A172 (cell line): ENCODE measurements at places on chromosomes 6 and 20. TPM values are rescaled to one million over a fixed set of nuclear protein-coding genes. Genes with fewer than 3 reads are reported as not detected.

Gene THEMIS
- 0.05 TPM in 1 of 2 replicates, not detected in the other for total RNA-seq

Gene CPXM1
- total RNA-seq, result not detected in 2 replicates

Gene CARMIL1
- 11.6 and 12.4 TPM in 2 replicates for total RNA-seq

Gene ZNF831
- total RNA-seq, result not detected in 2 replicates

Gene CASP8AP2
- 13.5 and 16.9 TPM in 2 replicates for total RNA-seq

Gene GPLD1
- total RNA-seq, result 0.36 and 0.55 TPM in 2 replicates

Gene PACRG
- total RNA-seq, result not detected in 2 replicates

Gene ZNF184
- 11.8 and 14.2 TPM in 2 replicates for total RNA-seq

Gene HLA-B
- total RNA-seq, result 284 and 365 TPM in 2 replicates

Gene SLX4IP
- total RNA-seq, result 5.7 and 5.9 TPM in 2 replicates

Gene PXDC1
- 38.6 and 50.8 TPM in 2 replicates for total RNA-seq

Gene HSPA1B
- 312 and 358 TPM in 2 replicates for total RNA-seq

Gene MAP7
- 1.0 and 1.1 TPM in 2 replicates for total RNA-seq

Gene GLP1R
- not detected in 2 replicates for total RNA-seq

Gene YIPF3
- total RNA-seq, result 122 and 155 TPM in 2 replicates

Gene KLC4
- 17.0 and 19.0 TPM in 2 replicates for total RNA-seq

Gene VPS16
- total RNA-seq, result 44.1 and 48.1 TPM in 2 replicates

Gene SPEF1
- total RNA-seq, result 0.67 TPM in 1 of 2 replicates, not detected in the other

Gene POPDC3
- total RNA-seq, result 29.4 and 45.7 TPM in 2 replicates

Gene SLC22A2
- total RNA-seq, result 0.69 and 1.2 TPM in 2 replicates

Gene SOBP
- not detected in 2 replicates for total RNA-seq

Gene DEFB124
- total RNA-seq, result not detected in 2 replicates

Gene HDGFL1
- not detected in 2 replicates for total RNA-seq

Gene PLEKHG1
- total RNA-seq, result 0.21 and 0.48 TPM in 2 replicates

Gene UNC93A
- not detected in 2 replicates for total RNA-seq

Gene MUC21
- total RNA-seq, result not detected in 2 replicates

Gene ARMH2
- not detected in 2 replicates for total RNA-seq

Gene TCP11
- not detected in 2 replicates for total RNA-seq

Gene NUS1
- 13.1 TPM in 2 replicates for total RNA-seq

Gene DACT2
- not detected in 2 replicates for total RNA-seq

Gene FOXC1
- 3.5 and 4.6 TPM in 2 replicates for total RNA-seq

Gene OR5V1
- not detected in 2 replicates for total RNA-seq

Gene ZNF76
- 12.8 and 14.1 TPM in 2 replicates for total RNA-seq

Gene C6orf141
- 21.5 and 33.9 TPM in 2 replicates for total RNA-seq

Gene SLC2A10
- total RNA-seq, result 7.3 and 11.8 TPM in 2 replicates

Gene TINAG
- not detected in 2 replicates for total RNA-seq

Gene MYL9
- 9.4 and 9.8 TPM in 2 replicates for total RNA-seq

Gene POU5F1
- total RNA-seq, result not detected in 2 replicates

Gene MLIP
- total RNA-seq, result 0.81 and 1.1 TPM in 2 replicates

Gene ISM1
- not detected in 2 replicates for total RNA-seq

Gene MAPK13
- total RNA-seq, result 0.34 and 0.46 TPM in 2 replicates

Gene NR2E1
- 0.05 TPM in 1 of 2 replicates, not detected in the other for total RNA-seq

Gene HLA-DQB1
- total RNA-seq, result not detected in 2 replicates

Gene OPRM1
- not detected in 2 replicates for total RNA-seq

Gene MCUR1
- total RNA-seq, result 13.9 and 18.7 TPM in 2 replicates

Gene MEP1A
- not detected in 2 replicates for total RNA-seq

Gene PTCHD4
- total RNA-seq, result 0.38 and 1.4 TPM in 2 replicates

Gene LAMA2
- total RNA-seq, result 3.7 and 4.3 TPM in 2 replicates

Gene ENPP3
- total RNA-seq, result 0.89 TPM in 1 of 2 replicates, not detected in the other

Gene ENPP5
- not detected in 2 replicates for total RNA-seq

Gene TASP1
- total RNA-seq, result 6.7 and 9.7 TPM in 2 replicates

Gene EPB41L2
- 17.5 and 18.3 TPM in 2 replicates for total RNA-seq

Gene CTAGE9
- total RNA-seq, result not detected in 2 replicates

Gene DOK5
- total RNA-seq, result not detected in 2 replicates

Gene KIAA0408
- total RNA-seq, result 0.09 and 0.60 TPM in 2 replicates

Gene BPIFB2
- not detected in 2 replicates for total RNA-seq

Gene SPTLC3
- 1.5 and 3.8 TPM in 2 replicates for total RNA-seq
